Aorta (tissue), 5 donors: ENCODE measurements at places on chromosomes 16 and 17. TPM values are rescaled to one million over a fixed set of nuclear protein-coding genes. Genes with fewer than 3 reads are reported as not detected.

Gene KRTAP2-2
- total RNA-seq, result not detected

Gene STH
- not detected for total RNA-seq

Gene ADAT1
- 44.0 TPM for total RNA-seq

Gene OTOP2
- not detected for total RNA-seq

Gene LPO
- total RNA-seq, result not detected

Gene CHD9NB
- 0.88 TPM for total RNA-seq

Gene MPV17L
- 5.6 TPM for total RNA-seq

Gene TVP23A
- total RNA-seq, result 0.58 TPM
